ENCODE measurements at places on chromosomes 13 and 19.

GRCh38 chr19:27974082-27974513, 1238.9 kb downstream of the UQCRFS1 start:
- DNase-seq, result peak; percentile 63

DNA sequence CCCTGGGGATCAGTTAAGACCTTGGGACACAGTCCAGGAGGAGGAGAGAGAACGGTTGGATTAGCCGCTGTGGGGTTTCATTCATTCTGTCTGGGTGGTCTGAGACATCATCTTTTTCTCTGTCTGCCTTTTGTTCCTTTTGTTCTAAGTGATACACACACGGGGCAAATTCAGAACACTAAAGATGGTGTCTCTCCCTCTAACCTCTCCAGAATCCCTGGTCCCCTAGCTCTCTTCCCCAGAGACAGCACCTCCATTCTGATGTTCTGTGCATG, 5.0 kb downstream of the BICRA start:
- DNase-seq, result no peak

GRCh38 chr19:15231271-15231670, 977 bp downstream of the EPHX3 start:
- DNase-seq, result no peak

- DNase-seq, result no peak
These were observed 513.7 kb downstream of the GPC6 start for GRCh38 chr13:93740334-93740733.

DNA sequence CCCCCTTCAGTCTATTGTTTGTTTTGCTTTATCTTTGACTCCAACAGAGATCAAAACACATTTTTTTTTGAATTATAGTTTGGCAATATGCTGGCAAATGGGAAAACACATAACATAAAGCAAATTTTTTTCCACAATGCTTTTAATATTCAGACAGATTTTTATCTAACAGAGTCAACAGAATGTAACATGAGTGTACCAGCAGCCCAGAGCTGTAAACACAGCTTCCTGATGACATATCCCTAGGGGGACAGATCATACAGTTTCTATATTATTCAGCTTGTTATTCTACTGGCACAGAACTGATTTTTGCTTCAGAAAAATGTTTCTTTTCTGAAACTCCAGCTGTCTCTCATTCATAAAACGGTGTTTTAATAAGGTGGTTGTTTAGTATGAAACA, 168.8 kb downstream of the OLFM4 start:
- DNase-seq, result no peak

DNA sequence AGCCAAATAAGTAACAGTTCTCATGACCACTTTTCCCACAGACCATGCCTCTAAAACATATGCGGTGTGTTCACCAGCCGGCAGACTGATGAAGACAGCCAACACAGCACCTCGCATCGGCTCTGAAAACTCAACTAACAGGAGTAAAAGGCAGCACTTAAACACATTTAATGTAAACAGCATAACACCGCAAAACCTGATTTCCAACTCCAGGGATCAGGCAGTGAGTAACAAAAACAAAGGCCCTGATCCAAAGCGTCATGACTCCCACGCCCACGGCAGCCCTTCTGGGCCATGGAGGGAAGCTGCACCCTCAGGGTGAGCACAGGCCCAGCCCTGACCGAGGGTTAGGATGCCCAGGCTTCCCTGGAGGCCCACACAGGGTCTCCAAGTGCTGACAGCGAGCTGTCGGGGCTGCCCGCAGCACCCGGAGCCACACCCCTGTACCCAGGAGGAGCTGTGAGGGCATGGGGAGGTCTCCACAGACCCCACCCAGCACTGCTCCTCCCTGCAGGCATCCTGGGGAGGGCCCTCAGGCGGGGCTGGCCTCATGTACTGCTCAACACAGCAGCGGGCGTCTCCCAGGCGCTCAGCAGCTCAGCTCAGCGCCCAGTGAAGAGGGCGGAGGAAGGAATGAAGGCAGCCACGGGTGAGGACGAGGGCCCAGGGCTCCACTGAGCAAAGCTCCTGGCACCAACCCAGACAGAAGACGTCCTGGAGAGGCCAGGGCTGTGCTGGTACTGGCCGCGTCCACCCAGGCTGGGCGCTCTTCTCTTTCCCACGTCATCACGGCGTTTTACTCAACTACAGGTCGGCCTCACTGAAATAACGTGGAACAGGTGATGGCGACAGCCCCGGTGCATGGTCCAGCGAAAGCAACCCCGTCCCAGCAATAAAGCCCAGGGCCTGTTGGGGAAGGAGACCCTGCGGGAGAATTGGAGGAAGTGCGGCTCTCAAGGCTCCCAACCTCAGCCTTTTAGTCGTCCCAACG, 53.7 kb downstream of the RASA3 start:
- no peak for DNase-seq

Data from midbrain (tissue), 1 donor.